ENCODE measurements at places on chromosomes 11 and 22.

DNA sequence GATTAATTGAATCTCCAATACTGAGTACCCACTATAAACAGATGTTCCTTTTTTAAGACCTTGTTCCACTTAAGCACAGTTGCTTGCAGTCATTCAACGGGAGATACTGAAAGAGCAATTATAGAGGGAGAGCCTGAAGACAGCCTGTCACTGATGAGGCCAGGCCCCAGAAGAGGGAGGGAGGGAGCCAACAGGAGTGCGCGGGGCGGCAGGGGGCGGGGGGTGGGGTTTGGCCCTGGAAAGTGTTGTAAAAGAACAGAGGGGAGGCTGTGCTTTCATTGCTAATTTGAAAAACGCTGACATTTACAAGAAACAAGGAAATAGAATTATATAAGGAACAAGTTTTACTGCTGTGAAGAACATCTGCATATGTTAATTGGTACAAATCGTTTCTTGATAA lies 53.1 kb downstream of the MAP6 start:
- DNase-seq, result no peak

DNA sequence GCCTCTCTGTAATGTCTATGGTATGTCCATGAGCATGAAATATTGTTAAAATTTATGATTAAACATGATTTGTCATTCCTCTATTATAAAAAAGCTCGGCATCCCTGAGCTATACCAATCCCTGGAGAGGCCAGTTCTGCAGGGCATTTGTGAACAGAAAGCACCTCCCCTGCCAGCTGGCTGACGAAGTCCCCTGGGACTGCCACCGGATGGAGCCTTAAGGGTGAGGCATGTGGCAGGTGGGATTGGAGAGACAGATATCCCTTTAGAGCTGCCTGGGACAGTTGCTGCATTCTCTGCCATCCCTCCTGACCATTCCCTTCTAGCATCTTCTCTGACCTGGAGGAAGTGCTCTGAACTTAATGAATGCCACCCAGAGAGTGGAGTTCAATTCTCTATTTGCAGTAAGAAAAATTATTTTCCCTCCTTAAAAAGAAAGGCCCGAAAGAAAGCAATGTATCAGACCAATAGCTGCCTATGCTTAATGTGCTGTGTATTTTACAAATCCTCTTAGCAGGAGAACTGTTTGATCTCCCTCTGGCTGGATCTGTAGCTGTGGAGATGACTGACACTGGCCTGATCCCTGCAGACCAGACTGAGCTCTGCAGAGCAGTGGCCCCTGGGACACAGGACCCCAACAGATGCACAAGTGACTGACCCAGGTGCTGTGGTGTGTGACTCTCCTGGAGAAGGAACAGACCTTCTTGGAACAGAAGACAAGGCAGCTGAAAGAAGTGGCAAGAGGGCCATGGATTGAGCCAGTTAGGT lies 219.0 kb upstream of the NAV2 start:
- DNase-seq, result no peak

- no peak for DNase-seq
These were observed 101.7 kb downstream of the FAM181B start for GRCh38 chr11:82631722-82632630.

DNA sequence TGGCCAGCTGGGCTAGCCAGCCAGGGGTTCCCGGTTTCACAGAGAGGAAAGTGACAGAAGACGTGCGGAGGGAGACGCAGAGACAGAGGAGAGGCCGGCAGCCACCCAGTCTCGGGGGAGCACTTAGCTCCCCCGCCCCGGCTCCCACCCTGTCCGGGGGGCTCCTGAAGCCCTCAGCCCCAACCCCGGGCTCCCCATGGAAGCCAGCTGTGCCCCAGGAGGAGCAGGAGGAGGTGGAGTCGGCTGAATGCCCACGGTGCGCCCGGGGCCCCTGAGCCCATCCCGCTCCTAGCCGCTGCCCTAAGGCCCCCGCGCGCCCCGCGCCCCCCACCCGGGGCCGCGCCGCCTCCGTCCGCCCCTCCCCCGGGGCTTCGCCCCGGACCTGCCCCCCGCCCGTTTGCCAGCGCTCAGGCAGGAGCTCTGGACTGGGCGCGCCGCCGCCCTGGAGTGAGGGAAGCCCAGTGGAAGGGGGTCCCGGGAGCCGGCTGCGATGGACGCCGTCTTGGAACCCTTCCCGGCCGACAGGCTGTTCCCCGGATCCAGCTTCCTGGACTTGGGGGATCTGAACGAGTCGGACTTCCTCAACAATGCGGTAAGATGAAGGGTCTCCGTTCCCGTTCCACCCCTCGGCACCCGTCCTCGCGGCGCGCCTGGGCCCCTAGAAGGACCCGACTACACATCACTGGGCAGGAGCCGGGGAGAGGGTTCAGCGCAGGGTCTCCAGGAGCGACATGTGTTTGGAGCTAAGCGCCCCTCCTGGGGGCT lies at the start of gene CREB3L1:
TSS of gene CREB3L1 (plus strand) at position 41 of the 765 bp plus-strand sequence. CDS start at position 491, 450 bp downstream.
- no peak for DNase-seq

GRCh38 chr11:2694495-2694894 lies 5.3 kb downstream of the KCNQ1OT1 start:
- no peak for DNase-seq

DNA sequence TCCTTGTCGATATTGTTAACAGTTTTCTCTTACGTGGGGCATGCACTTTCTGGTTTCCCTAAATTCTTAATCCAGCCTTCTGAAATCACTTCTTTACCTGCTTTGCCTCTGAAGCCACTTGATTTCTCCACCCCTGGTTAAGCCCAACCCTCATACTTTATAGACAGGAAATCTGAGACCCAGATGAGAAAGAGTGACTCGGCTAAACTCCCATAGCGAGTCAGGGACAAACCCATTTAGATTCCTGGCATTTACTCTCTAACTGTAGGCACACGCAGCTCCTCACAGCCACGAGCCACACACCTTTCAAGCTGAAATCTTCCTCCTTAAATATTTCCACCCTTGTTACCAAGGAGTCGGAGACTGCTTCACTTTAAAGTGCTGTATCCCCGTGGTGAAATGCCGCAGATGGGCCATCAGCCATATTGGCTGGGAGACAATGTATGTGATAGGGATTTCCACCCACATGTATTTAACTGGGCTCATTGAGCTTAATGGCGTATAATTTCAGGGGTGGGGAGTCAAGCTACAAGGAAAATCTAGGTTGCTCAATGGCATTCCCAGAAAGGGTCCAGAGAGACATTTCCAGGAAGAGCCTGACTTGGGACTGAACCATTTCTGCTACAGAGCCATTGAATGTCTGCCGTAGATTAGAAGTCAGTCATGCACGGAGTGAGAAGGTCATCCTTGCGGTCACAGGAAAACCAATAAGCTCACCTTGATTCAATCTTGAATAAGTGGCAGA lies 49.9 kb upstream of the GRK3 start:
- DNase-seq, result no peak

- DNase-seq, result no peak
These were observed 802.0 kb downstream of the KCNA4 start for GRCh38 chr11:29214833-29215232.

GRCh38 chr11:69726481-69726880 lies 22.7 kb upstream of the FGF19 start:
- DNase-seq, result no peak

- no peak for DNase-seq
These were observed 74.0 kb upstream of the ATXN10 start for GRCh38 chr22:45597460-45598192.

Data from stimulated activated CD4-positive, alpha-beta T cell treated with anti-CD3 and anti-CD28 coated beads, Interleukin-15, amount 100 ng/mL, for 1 hour (primary cell).